AG20443 (cell line): ENCODE measurements at places on chromosomes 6 and 20.
A peak's percentile ranks its signal among the peaks of the same experiment; 100 is the strongest.

GRCh38 chr6:34104628-34105027 lies 41.3 kb downstream of the GRM4 start:
- no peak for DNase-seq

DNA sequence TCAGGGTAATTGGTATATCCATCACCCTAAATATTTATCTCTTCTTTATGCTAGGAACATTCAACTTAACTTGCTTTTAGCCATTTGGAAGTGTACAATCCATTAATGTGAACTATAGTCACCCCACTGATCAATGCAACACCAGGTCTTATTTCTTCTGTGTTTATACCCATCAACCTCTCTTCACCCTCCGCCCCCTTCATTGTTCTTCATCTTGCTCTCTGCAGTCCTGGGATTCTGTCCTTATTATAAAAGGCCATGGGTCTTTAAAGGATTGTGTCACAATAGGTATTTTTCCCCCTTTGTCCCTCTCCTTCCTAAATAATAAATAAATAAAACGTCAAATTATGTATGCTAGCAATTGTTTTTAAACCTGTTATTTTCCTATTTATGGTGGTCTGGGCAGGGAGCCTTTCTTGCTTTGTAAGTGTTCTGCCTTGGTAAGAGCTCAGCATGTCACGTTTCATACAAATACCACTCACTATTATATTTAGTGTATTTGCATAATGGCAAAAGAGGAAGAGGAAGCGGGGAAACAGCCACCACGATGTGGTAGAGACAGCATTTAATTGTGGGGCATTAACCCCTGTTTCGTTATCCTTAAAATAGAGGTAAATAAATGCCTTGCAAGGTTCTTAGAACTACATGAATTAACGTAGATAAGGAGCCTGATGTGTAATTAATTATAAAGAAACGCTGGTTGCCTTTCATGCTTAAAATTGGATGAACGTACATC lies 1.9 kb downstream of the ABRACL start:
- no peak for DNase-seq

DNA sequence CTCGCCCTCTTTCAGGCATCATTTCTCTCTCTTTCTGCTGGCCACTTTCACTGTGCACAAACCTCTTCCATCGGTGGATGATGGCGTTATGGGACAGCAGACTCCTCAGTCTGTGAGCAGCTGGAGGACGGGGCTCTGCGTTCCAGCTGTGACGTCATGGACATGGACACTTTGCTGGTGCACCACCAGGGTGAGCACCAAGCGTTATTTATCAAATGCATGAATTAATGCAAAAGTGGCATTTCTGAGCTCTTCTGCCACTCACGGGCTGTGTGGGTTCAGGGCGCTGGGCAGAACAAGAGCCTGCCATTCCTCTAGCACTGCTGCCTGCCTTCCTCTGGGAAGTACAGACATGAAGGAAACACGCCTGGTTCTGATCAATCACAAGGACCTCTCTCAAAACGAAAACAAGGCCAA lies 82.9 kb upstream of the MPC1 start:
- peak; percentile 79 for DNase-seq

GRCh38 chr20:2767768-2768631 lies 32.4 kb downstream of the CPXM1 start:
- DNase-seq: peak; percentile 80

DNA sequence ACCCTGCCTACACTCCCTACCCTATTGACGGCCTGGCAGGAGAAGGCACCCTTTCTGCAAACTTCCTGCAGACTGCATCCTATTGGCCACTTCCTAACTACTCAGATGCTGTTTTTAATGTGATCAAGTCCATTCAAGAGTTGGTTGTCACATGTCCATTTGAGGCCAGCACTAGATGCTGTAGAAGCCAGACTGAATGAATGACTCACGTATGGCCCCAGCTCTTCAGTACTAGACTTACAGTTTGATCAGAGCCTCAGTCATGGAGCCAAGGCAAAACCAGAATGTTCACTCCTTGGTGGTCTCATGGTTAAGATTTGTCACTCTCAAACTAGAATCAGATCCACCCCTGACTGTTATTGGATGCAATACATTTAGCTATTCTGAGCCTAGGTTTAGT lies 101.7 kb downstream of the OPRM1 start:
- no peak for DNase-seq

DNA sequence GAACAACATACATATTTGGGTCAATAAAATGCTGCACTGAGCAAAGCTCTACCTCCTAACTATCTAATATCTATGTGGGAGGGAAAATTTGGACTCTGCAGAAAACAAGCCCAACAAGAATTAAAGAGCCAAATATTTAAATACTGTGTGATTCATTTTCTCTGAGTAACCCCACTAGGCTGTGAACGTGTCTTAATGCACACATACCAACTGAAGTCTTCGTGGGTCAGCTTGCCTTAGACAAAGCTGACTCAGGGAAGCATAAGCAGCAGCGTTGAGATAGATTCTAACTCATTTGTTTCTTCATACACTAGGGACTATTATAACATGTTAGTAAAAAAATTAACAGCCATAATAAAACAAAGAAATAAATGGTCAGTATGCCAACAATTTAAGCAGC lies 114.3 kb downstream of the GJA1 start:
- peak; percentile 37 for DNase-seq

DNA sequence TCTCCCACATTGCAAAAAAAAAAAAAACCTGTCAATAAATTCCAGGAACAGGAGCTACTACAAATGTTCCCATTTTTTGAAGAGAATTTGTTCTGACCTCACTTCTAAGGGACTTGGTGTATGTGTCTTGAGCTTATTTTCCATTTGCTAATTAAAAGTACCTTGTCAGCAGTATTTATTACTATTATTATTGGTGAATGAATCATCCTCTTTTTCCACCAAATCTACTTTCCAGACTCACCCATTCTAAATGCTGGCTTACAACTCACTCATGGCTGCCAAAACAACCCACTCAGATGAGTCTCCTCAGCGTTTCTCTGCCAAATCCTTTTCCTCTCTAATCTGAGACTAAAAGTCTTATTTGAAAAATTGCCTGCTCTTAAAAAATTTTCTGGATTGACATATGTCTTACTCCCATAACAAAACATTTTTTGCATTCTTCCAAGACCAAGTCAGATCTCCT lies 33.2 kb upstream of the TASP1 start:
- DNase-seq: peak; percentile 82

DNA sequence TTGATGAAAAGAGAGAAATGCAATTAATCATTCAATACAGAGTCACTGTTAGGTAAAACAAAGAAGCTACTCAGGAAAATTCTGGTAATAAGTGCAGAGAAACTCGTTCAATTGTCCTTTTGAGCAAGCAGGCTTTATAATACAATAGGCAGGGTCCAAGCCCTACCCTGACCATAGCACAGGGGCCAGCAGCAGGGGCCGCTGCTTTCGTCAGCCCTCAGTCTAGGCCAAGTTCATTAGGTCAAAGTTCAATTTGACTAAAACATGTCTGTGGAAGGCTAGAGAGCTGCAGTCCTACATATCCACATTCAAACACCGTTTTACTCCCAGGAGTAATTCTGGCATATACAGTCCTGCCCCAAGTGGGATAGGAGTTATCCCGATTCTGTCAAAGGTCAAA lies 94.6 kb downstream of the BCAS1 start:
- DNase-seq: no peak

DNA sequence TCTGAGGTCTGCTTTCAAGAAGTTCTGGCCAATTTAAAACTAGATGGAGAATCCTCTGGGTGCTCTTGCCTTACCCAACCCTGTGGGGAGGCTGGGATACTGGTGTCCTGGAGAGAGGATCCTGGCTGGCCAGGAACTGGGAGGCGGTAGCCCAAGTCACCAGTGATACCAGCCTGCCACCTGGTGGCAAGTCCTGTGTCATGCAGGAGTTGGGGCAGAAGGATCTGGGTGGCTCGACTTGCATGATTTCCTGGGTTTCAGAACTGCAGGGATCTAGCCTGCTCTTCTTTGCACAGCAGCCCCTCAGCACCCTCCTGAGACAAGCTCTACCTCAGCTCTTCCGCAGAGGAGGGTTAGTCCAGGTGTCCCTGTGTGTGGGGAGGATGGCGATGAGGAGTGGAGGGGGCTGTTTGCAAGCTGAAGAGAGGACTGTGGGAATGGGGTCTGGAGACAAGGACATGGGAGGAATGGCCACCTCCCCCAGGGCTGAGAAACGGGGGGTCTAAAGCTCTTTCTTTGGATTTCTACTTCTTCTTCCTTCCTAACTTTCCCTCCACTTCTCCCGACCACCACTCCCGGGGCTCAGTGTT lies 4.2 kb downstream of the KCNK17 start:
- peak; percentile 93 for DNase-seq

- DNase-seq: no peak
Measured at GRCh38 chr20:18989736-18990474, 176.3 kb downstream of the SCP2D1 start.

DNA sequence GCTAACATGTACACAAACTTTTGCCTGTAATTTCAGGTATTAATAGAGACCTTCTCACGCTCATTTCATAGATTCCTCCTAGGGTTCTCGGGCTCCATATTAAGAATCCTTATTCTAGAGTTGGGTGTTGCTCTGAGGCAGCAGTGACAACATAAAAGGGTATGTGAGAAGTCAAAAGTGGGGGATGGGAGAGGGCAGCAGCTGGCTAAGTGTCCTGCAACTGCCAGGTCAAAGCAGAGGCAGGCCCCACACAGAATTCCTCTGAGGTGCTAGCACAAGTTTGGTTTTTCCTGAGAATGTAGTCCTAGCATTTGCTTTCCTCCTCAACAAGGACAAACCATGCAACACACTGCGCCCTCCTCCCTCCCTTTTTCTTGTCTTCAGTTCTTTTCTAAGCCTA lies 4.6 kb downstream of the NSFL1C start:
- DNase-seq: no peak

DNA sequence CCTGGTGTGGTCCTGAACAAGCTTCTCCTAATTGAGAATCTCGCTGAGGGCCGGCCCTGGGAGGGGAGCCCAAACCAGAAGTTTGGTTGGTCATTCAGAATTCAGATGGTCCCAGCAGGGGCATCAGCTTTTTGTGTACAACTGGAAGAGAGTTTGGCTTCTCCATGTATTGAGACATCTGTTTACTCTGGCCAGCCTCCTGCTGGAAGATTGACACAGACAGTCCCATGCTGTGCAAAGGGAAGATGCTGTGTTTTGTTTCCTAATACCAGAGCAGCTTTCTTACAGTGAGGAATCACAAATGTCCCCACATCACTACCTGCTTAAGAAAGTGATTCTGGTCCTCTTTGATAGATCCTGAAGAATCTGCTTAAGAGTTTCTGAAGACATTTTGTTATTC lies 97.8 kb downstream of the PLEKHG1 start:
- DNase-seq: no peak

DNA sequence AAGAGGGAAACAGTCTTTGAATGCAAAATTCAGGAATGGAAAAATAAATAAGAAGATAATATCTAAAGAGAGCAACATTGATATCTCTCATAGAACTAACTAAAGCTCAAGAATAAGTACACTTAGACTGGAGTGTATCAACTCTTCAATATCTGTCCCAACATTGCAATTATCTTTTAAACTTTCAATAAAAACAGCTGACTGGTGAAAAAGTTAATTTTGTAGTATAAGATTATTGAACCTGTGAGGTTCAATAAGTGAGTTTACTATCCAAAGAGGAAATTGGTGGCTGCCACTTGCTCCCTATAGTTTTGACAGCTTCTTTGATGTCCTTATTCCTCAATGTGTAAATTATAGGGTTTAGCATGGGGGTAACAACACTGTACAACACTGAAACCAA lies 13.7 kb downstream of the OR5V1 start:
- DNase-seq: no peak

GRCh38 chr6:96013531-96013930 lies 2.2 kb upstream of the FUT9 start:
- no peak for DNase-seq

DNA sequence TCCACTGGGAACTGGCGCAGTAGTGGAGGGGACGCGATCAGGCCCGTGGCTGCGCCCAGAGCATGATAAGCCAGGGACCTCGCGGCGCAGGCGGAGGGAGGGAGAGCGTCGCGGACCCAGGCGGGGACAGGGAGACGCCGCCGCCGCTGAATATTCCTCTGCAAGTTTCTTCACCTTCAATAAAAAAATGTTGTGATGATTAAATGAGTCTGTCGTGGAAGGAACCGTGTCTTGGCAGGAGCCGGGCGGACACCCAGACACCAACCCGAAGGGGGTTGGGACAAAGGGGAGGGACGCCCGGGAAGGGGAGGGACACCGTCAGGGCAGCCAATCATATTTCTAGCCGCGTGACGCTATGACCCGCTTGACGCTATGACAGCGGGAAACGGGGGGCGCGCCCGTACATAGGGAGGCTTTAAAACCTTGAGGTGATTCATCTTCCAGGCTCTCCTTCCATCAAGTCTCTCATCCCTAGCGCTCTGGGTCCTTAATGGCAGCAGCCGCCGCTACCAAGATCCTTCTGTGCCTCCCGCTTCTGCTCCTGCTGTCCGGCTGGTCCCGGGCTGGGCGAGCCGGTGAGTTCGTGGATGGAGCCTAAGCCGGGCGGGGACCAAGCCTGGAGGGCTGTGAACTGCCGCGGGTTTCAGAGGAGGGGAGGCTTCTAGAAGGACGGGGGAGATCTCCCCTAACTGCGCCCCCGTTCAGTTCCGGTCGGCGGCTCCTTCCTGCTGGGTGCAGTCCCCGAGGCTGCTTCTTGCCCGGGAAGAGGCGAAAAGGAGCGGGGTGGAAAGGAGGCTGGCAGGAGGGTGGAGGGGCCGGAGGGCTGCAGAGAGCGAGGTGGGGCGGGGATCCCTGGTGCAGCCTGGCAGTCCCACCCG lies at the start of gene ULBP2:
TSS of gene ULBP2 (plus strand) at position 432 of the 878 bp plus-strand sequence. CDS start at position 491, 59 bp downstream.
- peak; percentile 97 for DNase-seq

- no peak for DNase-seq
Measured at GRCh38 chr20:12957968-12958367, 50.8 kb upstream of the SPTLC3 start.

DNA sequence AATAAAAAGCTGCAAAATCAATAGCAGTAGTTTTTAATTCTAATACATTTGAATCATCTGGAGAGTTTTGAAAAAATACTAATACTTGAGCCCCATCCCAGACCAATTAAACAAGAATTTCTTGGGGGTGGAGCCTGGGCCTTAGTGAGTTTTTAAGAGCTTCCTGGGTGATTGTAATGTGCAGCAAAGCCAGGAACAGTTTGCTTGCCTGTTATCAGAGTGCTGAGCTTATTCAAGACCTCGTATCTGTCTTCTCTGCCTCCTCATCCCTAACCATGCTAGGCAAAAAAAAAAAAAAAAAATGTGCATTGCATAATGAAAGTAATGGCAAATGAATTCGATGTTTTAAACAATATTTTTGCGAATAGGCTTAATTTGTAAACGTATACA lies 36.4 kb upstream of the MYB start:
- no peak for DNase-seq

- DNase-seq: no peak
Measured at GRCh38 chr20:15836634-15837033, 736.6 kb downstream of the KIF16B start.

GRCh38 chr6:129645830-129646579 lies 64.0 kb downstream of the ARHGAP18 start:
- no peak for DNase-seq

- DNase-seq: no peak
Measured at GRCh38 chr6:34553750-34554149, 2.4 kb downstream of the SPDEF start.

DNA sequence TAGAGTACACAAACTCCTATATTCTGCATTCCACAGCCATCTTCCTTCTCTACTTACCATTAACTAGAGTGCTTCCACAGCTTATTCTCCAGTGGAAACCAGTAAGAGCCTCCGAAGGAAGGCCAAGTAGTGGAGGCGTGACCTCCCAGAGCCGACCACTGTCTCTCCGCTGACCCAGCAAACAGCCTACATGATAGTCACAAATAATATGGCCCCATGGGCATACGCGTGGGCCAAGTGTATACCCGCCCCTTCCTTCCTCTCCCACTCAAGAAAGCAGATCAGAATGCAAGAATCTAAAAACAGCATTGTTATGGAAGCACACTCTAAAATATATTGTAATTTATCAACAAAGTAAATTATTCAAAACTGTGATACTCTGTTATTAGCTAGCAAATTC lies 526.6 kb upstream of the JARID2 start:
- DNase-seq: no peak
